ENCODE measurements at places on chromosomes 2 and 18.

- DNase-seq, result no peak
These were observed 73.7 kb downstream of the CABLES1 start for GRCh38 chr18:23209031-23209430.

- peak; percentile 38 for DNase-seq
These were observed 75.0 kb downstream of the OSBPL1A start for GRCh38 chr18:24322584-24323136.

DNA sequence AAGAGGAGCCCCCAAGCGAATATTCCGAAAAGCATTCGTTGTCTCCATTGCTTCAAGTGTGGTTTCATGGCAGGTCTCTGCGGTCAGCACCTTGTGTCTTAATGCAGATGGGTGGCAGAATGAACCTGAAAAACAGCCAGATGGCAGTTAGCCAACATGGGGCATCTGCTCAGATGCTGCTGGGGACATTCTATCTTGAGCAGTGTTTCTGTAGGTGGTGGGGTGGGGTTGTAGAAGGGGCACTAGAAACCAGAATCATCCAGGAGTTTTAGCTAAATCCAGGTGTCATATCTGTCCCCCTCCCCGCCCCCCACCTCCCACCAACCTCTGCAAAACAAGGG is 42.1 kb downstream of the ST6GAL2 start:
- no peak for DNase-seq

DNA sequence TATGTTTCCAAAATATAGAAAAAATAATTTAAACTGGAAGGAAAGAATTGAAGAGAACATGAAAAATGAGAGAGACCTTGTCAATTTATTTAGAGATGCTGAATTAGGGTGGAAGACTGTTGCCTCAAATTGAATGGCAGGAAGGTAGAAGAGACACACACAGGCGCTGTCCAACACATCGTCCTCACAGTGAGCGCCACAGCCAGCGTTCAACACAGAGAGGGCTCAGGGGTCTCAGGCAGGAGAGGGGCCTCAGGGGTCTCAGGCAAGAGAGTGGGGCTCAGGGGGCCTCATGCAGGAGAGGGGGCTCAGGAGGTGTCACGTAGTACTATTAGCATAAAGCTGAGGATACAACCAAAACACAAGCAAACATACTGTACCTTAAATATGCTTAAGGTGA is 65.7 kb downstream of the TMEM18 start:
- no peak for DNase-seq

GRCh38 chr18:35322486-35323458 is 21.4 kb downstream of the ZNF24 start:
- no peak for DNase-seq

DNA sequence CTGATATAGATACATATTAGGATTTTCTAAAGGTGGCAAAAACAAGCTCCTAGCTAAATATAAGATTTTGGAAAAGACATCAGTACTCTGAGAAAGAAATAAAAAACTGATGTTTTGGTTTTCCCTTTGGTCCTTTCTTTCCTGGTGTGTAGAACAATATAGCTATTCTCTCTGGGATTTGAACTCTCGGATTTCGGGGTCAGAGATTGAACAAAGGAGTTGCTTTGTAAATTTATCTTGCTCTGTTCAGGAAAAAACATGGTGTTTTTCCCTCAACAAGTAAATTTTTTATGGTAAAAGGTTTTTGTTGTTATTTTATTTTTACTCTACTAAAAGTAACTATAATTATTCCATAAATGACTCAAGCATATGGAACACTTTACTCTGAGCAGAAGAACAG is 889.3 kb downstream of the ERBB4 start:
- no peak for DNase-seq

GRCh38 chr2:201204655-201205514 is 21.9 kb downstream of the CASP10 start:
- DNase-seq, result no peak

DNA sequence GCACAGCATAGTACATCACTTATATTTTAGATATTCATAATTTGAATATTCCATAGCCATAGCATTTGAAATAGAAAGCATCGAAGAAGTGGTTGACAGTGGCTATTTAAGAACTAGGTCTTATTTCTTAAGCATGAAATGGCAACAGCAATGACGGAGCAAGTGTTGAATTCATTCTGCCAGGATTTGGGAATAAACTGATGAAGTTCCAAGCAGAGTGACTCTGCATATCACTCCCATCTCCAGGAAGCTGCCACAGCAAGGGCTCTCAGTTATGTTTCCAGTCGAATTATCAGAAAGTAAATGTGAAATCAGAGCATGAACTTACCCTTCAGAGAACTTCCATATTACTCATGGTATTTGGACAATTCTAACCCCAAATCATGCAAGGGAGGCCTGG is 208.1 kb downstream of the IKZF2 start:
- no peak for DNase-seq

DNA sequence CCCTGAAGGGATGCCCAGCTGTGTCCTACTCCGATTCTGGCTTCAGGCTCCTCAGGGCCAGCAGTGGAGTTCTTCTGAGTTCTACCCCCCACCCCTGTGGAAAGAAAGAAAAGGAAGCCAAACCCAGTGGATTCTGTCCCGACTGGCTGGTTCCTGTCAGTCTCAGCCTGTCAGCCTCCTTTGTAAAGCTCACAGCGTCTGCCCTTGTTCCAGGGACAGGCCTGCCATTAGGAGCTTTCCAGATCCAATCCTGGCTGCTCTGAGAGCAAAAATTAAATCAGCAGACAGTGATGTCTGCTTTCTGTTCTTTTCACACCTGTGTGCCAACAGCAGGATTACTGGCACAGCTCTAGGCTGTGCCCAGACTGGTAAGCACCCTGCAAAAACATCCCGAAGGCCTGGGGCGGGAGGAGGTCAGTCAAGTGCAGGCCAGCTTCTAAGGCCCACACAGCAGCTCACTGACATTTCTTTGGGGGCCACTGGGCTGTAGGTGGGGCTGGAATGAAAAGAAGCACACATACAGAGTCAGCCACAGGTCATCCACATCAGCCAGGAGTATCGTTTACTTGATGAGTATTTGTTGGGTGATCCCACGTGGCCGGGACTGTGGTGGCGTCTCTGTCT is 69.1 kb downstream of the EHD3 start:
- no peak for DNase-seq

- DNase-seq, result no peak
These were observed 1696.3 kb upstream of the TMEFF2 start for GRCh38 chr2:193891023-193891422.

DNA sequence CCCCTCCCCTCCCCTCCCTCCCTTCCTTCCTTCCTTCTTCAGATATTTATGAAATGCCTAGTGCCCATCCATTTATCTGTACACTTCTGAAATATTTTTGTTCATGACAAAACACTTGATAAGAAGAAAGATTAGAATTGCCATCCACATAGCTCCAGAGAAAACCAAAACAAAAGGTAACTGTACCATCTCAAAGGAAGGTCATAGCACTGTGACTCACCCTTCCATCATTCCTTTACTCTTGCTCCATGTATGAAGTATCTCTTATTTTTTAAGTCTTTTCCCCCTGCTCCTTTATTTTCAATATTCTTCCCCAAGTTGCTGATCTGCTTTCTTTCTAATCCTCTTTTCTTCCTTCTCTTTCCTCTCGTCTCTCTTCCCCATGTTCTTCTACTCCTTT is 9.9 kb downstream of the CNTNAP5 start:
- DNase-seq, result no peak

GRCh38 chr2:7728388-7728787 is 811.2 kb downstream of the RNF144A start:
- DNase-seq, result no peak

DNA sequence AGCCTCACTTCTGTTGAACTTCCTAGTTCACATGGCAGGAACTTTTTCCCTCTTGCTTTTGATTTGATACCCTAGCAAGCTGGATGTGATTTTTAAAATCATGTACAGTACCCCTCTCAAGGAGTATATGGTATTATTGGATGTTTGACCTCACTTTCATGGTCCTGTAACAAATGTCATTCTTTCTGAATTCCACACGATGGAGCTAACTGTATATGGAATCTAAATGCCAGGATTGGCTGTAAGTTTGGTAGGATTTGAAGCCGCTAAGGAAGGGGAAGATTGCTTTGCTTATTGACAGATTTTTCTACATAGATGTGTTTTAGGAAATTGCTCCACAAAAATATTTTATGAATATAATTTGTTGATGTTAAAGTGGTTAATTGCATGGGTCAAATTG is 18.3 kb downstream of the MAIP1 start:
- DNase-seq, result no peak

DNA sequence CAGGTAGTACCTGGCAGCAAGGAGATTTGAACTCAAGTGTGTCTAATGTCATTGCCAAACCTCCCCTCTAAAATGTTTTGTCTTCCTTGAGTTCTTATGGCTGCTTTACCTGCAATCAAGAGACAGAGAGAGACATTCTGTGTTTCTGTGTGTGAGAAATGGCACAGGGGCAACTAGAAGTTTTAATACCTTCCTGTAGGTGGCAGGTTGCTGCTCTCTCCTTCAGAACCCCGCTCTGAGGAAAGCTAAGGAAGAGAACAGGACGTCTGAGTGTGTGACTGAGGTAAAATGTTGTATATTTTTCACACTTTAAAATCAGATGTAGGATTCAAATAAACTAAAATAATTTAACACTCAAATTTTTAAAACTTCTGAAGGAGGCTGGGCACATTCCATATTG is 19.2 kb downstream of the DTNA start:
- no peak for DNase-seq

GRCh38 chr2:95345081-95345562 is 48.0 kb downstream of the KCNIP3 start:
- DNase-seq, result no peak

- DNase-seq, result no peak
These were observed 1292.0 kb upstream of the CHAC2 start for GRCh38 chr2:52475590-52475989.

GRCh38 chr18:48351216-48352050 is 57.8 kb downstream of the ZBTB7C start:
- no peak for DNase-seq

GRCh38 chr2:71348302-71348701 is 16.7 kb downstream of the ZNF638 start:
- peak; percentile 18 for DNase-seq

DNA sequence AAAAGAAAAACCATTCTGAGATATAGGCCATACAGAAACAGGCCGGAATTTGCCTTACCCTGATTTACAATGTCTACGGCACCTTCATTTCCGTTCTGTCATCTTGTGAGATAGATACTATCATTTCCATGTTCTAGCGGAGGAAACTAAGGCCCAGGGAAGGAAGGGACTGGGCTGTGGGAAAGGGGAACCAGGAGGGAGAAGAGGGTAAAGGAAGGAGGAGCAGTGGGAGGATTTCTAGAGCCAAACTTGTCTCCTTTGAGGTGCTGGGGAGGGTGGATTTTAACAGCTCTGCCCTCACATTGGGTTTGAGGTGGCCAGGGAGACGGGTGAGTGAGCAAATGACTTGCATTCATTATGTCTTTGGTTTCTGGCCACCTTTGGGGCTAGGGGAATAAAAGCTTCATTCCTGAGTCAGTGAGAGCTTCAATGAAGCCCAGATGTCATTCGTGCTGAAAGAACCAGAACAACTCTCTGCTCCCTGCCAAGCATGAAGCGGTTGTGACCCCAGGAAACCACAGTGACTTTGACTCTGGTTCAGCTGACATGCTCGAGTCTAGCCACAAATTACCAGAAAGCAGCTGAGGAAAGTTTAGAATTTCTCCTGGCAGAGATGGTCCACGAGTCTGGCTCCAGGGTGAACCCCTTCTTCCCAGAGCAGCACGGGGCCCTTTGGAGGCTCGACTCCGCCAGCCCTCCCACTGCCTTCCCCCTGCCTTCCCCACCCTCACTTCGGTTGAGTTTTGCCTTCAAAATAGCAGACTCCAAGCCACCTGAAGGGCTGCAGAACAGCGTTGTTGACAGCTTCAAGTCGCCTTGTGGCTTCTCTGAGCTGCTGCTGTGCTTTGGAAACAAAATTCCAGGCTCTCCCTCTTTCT is 3.8 kb downstream of the ACTG2 start:
- peak; percentile 98 for DNase-seq

Data from stromal cell of bone marrow (primary cell).